Left forelimb (tissue), 1 donor: ENCODE measurements at places on chromosomes 7 and 10.
A peak's percentile ranks its signal among the peaks of the same experiment; 100 is the strongest.

- no peak for DNase-seq
These were observed 24.2 kb downstream of the COL1A2 start for GRCh38 chr7:94418851-94419250.

- DNase-seq = no peak
These were observed 247.7 kb upstream of the ZMIZ1 start for GRCh38 chr10:78821052-78821451.

DNA sequence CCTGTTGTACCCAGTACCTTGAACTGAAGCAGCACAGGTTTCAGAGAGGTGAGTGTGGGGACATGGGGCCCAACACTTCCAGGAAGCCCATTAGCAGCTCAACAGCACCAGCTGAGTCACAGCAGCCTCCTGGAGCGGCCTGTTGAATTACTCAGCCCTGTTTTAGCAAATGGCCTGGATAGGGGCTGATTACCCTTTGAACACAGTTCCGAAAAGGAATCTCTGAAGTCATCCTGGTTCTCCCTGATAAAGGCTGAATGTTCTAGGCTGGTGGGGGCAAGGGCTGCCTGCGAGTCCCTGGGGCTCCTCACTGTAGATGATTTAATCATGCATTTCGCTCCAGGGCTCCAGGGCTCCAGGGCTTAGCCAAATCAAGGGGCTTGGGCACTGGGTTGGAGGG lies 287.5 kb downstream of the GRID1 start:
- DNase-seq = no peak

DNA sequence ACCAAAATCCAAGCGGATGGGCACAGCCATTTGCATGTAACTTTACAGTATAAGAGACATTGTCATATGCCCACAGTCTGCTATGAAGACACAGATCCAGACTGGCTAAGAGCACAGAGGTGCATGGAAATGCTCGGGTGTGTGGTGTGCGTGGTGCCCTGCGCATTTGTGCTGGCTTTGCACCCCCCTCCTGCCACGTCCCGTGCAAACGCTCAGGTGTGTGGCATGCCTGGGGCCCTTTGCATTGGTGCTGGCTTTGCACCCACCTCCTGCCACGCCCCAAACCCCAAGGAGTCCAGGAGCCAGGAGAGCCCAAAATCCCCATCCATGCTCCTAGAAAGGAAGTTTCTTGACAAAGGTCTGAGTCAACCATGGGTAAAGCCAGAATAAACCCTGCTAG lies 306.2 kb downstream of the PTPRN2 start:
- DNase-seq = peak; percentile 58

DNA sequence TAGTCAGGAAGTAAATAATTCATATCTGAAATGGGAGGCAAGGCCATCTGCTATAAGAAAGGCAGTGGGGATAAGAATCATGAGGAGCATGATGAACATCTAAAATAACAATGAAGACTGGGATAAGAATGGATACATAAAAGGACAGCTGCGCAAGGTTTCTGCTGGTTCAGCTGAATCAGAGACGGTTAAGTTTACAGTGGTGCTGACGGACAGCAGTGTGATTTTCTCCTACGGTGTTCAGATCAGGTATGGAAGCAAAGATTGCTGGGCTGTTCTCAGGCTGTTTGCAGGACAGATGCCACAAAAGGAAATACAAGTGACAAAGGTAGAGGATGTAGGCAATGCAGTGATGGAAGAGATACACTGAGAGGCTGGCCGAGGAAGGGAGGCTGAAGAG lies 8.4 kb downstream of the CYCS start:
- DNase-seq = no peak

GRCh38 chr7:36746347-36746746 lies 22.1 kb upstream of the AOAH start:
- no peak for DNase-seq

GRCh38 chr10:124477614-124478363 lies 16.2 kb downstream of the LHPP start:
- peak; percentile 57 for DNase-seq

DNA sequence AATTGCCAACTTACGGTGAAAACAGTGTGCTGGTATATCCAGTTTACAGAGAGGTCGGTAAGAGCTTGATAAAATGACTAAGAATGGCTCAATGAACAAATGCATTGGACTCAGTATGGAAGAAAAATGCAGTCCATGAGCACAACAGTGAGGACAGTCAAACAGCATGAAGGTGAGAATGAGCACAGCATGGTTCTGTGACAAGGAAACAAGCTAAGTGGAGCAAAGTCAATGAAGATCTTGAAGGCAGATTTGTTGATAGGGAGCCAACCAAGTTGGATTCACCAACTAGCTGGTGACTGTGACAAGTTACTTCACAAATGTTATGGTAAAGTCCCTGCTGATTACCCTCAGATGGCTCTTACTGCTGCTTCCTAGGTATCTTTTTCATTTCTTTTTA lies 75.9 kb downstream of the SHOC2 start:
- DNase-seq = no peak

DNA sequence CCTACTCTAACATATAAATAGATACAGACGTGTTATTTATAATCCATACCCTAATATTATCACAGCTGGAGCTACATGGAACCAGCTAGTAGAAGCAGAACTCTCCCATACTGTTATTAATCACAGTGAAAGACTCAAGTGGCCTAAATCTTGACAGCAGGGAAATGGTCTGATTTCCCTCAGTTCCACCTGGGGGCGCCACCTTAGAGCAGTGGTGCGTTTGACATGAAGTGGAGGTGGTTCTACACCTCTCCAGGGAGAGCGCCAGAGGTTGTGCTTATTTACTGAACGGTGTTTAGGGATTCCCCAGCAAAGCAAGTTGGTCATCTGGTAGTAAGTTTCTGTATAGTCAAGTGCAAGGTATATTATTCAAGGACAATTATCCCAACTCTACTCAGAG lies 17.6 kb downstream of the DNTT start:
- no peak for DNase-seq

- DNase-seq = no peak
These were observed 44.2 kb upstream of the PTER start for GRCh38 chr10:16392531-16393069.

- no peak for DNase-seq
These were observed 7.2 kb downstream of the GNB2 start for GRCh38 chr7:100680576-100681271.

DNA sequence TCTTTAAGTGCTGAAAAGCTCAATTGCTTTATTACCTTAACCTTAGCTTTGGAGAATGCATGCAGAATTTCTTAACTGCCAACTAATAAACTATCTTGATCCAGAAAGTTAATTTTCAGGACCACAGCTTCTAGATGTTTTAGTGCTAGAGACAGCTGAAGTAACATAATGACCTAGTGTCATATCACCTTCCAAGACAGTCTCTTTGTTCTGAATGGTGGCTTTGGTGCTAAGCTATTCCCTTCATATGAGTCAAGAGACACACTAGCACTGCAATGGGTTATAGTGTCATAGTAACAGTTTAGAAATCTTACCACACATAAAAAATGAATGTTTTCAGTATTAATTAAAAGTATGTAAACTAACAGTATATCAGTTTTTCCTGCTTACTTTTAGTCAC lies 115.4 kb upstream of the LRRN3 start:
- no peak for DNase-seq

GRCh38 chr10:6037422-6037821 lies 24.7 kb downstream of the IL2RA start:
- DNase-seq = no peak

DNA sequence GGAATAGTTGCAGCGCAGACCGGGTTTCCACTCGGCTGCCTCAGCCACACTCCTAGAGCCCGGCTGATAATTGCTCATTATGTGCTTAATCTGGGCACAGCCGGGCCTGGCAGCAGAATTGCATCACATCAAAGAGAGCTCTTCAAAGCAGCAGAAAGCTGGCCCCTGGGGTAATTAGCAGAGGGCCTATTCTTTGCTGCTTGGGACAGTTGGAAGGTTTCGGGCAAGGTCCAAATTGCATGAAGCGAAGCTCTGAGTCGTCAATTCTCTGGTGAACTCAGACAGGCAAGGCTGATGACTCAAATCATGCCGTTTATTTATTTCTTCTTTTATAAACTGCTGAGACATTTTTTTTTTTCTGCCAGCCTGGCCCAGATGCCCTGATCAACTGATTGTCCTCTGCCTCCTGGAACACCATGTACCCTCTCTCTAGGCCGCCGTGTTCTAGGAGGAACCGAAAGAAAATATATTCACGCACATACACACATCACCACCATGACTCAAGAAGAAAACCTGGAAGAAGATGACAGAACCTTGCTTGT lies 242.2 kb downstream of the RAB11FIP2 start:
- DNase-seq = no peak

- no peak for DNase-seq
These were observed 39.6 kb downstream of the JAZF1 start for GRCh38 chr7:28140979-28141378.

DNA sequence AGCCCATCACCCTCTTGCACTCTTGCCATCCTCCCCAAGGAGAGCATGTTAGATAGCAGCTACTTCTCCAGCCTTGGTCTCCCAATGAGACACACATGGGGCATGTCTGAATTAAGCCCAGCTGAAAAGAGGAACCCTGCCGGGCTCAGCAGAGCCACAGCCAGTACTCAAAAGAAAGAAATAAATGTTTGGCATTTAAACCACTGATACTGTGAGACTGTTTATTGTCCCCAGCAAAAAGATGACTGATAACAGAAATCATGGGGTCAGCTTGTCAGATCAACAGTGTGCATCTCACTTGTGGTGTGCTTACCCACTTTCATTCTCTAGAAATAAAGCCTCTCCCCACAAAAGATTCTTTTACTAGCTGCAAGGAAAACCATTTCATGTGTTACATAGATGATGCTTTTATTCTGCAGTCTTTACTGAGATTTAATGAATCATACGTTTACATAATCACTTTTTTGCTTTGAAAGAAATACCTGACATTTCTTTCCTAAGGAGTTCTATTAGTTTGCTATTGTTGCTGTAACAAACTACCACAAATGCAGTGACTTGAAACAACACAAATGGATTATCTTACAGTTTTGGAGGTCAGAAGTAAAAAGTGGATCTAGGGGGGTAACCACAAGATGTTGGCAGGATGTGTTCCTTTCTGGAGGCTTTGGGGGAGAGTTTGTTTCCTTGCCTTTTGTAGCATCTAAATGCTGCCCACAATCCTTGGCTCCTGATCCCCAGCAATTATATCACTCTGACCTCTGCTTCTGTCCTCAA lies 20.9 kb downstream of the ANKRD7 start:
- no peak for DNase-seq

DNA sequence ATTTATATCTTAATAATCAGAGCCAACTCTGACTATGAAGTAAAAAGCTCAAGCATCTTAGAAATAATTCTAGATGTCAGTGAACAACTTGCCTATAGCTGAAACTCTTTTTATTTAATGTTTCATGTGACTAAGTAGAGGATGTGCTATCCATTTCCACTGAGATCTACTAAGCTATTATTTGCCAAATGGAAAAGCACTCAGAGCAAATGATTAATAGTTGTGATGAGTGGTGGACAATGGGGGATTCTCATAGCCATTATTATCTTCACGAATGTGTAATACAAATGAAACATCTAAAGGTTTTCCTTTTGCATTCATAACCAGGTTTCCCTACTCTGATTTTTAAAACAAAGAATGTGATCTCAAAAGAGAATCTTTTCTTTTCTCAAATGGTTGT lies 126.6 kb upstream of the GNAI1 start:
- no peak for DNase-seq

DNA sequence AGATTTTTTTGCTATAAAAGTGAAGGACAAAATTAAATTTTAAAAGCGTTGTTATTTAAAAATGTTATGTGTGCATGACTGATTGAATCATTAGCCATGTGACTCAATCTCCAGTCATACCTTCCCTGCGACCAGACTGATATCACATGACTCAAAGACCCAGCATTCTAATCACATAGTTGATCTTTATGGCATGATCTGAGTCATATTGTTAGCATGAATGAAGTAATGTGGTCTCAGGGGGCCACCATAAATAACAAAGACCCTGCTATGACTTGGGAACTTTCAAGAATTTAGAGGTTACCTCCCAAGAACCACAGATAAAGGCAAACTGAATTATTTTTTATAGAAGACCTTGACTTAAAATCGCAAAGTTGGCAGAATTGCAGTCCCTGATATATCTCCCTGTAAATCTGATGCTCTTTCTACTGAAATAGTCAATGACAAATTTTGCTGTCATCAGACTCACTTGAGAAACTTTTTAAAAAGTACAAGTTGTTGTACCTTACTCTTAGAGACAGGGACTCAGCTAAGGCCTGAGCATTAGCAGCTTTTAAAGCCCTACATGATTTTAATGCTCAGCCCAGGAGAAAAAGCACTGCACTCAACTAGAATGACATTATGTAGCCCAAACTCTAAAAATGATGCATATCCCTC lies 717.3 kb downstream of the XPNPEP1 start:
- no peak for DNase-seq

- DNase-seq = no peak
These were observed 181.3 kb downstream of the IMMP2L start for GRCh38 chr7:111380945-111381344.

- peak; percentile 30 for DNase-seq
These were observed 20.4 kb upstream of the C10orf71 start for GRCh38 chr10:49278497-49278981.

GRCh38 chr10:58293989-58294388 lies 25.0 kb downstream of the CISD1 start:
- DNase-seq = no peak

DNA sequence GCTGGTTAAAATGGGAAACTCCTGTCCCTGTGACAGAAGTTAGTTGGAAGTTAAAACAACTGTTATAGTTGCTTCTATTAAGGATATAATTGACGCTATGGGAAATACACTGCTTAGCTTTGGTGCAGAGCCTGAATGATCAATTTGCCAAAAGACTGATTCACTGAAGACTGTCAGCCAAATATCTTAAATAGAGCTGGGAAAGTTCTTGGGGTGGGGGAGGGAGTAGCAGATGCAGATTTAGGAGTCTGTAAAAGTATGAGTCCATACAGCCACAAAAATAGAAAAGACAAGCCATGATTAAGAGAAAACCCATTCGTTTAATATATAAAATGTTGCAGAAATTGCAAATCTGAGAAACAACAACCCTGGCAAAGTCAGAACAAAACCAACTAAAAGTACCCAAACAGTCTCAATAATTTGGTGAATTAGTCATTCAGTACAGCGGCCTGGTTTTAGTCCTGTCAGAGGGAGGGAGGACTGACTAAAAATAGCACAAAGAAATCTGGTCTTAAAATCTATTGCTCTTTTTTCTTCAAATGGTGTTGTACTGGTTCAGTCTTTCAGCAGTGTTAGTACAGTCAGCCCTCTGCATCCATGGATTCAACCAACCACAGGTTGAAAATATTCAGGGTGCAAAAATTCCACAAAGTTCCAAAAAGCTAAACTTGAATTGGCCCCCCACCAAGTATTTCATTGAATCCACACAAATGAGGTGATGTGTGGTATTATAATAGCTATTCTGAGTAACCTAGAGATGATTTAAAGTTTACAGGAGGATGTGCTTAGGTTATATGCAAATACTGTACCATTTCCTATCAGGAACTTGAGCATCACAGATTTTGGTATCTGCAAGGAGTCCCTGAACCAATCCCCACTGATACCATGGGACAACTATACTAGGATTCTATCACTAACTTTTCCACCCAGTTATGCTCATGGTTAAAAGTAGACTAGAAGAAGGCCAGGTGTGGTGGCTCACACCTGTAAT lies 30.0 kb downstream of the STK17A start:
- no peak for DNase-seq
